ENCODE measurements at places on chromosomes 3 and 15. TPM values are rescaled to one million over a fixed set of nuclear protein-coding genes. Genes with fewer than 3 reads are reported as not detected.

- no peaks in the 10 kb centered on the region for H3K27me3 ChIP-seq
- no peak for DNase-seq
- no peak overlapping the region for H3K27ac ChIP-seq
- no peak overlapping the region for H3K4me3 ChIP-seq
- H3K36me3 ChIP-seq = no peaks in the 10 kb centered on the region
Measured at GRCh38 chr15:60875681-60876080, 353.4 kb downstream of the RORA start.

GRCh38 chr15:98035577-98036010, 75.1 kb downstream of the ARRDC4 start:
- no peaks in the 10 kb centered on the region for H3K27me3 ChIP-seq
- no peaks in the 10 kb centered on the region for H3K36me3 ChIP-seq
- DNase-seq = no peak

GRCh38 chr3:142866841-142867631, 21.8 kb downstream of the PCOLCE2 start:
- no peak overlapping the region for H3K4me3 ChIP-seq
- no peak overlapping the region for H3K27ac ChIP-seq
- H3K4me1 ChIP-seq = no peaks in the 10 kb centered on the region
- H3K27me3 ChIP-seq = no peaks in the 10 kb centered on the region
- no peaks in the 10 kb centered on the region for H3K36me3 ChIP-seq

- H3K27me3 ChIP-seq = no peaks in the 10 kb centered on the region
- no peak overlapping the region for H3K27ac ChIP-seq
- H3K4me3 ChIP-seq = no peak overlapping the region
- DNase-seq = no peak
- peaks cover 21% of the 10 kb centered on the region for H3K36me3 ChIP-seq
Measured at GRCh38 chr3:113574213-113574612, 41.9 kb downstream of the SIDT1 start.

DNA sequence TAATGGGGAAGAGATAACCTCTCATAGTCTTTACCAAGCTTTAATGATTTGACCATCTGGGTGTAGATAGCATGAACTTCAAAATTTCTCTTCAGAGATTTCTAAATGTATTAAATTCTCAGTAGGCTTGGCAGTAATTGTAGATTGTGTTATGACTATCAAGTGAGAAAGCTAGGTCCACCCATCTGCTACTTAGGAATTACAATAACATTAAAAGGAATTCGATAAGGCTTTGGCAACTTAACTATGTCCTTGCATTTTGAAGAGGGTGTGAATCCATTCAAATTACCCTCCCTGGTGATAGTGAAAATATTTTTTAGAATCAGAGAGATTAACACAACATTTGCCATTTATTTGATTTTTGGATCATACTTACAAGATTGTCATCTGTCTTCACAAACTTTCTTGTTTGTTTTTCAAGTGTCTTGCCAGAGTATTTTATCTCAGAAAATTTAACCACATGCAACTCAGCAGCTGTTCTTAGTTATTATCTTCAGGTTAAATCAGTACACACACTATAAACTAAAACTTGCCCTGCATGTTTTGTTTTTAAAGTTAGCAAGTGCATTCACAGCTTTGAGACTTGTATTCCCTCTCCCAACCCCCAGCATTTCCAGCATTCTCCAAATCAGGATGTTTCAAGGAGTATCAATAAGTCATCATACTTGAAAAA, 69.6 kb upstream of the COL8A1 start:
- H3K27me3 ChIP-seq = no peaks in the 10 kb centered on the region
- no peak for DNase-seq
- no peaks in the 10 kb centered on the region for H3K36me3 ChIP-seq
- no peak overlapping the region for H3K27ac ChIP-seq
- no peaks in the 10 kb centered on the region for H3K4me1 ChIP-seq

GRCh38 chr3:186070996-186071395, 37.9 kb downstream of the ETV5 start:
- H3K27me3 ChIP-seq = no peaks in the 10 kb centered on the region
- no peaks in the 10 kb centered on the region for H3K36me3 ChIP-seq
- no peak overlapping the region for H3K27ac ChIP-seq
- H3K4me3 ChIP-seq = no peak overlapping the region
- H3K4me1 ChIP-seq = no peaks in the 10 kb centered on the region
- DNase-seq = no peak

Gene RHCG
- total RNA-seq = not detected

Gene RBM15B
- total RNA-seq = 29.5 TPM

Gene CAND2
- total RNA-seq = 1.00 TPM

All from B cell (primary cell).